ENCODE measurements at places on chromosomes 6 and 20.
A peak's percentile ranks its signal among the peaks of the same experiment; 100 is the strongest.

- no peak for DNase-seq
Measured at GRCh38 chr20:13183005-13183404, 38.1 kb upstream of the ISM1 start.

- DNase-seq = peak; percentile 33
Measured at GRCh38 chr6:38806271-38806670, 91.2 kb downstream of the DNAH8 start.

- no peak for DNase-seq
Measured at GRCh38 chr6:11023032-11023431, 21.1 kb downstream of the ELOVL2 start.

DNA sequence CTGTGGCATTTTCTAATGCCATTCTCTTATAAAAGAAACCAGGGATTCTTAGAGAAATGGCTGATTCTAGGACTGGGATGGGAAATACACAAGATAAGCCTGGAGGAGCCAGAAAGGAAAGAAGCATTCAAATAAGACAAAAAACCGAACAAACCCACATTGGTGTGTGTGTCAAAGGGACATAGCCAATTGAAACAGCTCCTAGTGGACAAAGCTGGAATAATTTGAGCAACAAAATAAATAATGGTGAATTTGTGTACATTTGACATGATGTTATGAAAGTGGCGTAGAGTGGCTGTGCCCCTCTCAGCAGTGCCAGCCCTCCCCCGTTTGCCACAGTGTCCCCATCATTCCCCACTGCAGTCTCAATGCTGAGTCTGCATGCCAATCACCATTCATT, 55.5 kb downstream of the B3GAT2 start:
- DNase-seq = no peak

- no peak for DNase-seq
Measured at GRCh38 chr20:1287306-1287705, 21.2 kb downstream of the SNPH start.

DNA sequence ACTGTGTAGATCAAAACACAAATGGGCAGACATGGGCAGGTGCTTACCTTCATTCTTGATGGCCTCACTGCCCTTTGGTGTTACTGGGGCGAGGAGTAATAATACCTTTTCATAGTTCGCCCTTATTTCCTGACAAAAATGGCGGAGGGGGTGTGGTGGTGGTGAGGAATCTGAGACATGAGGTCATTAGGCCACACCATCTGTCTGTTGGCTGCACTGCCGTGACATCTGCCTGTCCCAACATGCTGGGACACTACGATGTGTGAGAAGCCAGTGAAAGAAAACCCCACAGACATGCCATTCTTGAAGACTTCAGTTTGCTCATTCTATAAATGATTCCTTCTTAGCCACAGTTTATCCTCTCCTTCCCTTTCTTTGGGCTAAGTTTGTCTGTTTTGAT, 13.4 kb upstream of the MAPRE1 start:
- no peak for DNase-seq

DNA sequence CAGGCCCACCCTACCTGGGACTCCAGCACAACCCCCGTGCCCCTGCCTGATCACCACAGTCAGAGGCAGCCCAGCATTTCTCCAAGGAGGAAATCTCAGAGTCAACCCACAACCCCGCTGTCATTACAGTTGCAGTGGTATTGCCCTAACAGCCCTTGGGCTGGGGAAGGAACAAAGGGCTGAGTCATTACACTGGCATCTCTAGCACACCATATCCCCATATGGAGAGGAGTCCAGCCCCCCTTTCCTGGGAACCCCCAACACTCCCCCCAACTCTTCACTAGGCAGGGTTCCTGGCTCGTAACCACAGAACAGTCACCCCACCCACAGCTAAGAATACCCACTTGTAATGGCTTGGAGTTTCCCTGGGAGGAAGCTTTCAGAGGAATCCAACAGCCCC, 149.4 kb upstream of the OGFRL1 start:
- no peak for DNase-seq

DNA sequence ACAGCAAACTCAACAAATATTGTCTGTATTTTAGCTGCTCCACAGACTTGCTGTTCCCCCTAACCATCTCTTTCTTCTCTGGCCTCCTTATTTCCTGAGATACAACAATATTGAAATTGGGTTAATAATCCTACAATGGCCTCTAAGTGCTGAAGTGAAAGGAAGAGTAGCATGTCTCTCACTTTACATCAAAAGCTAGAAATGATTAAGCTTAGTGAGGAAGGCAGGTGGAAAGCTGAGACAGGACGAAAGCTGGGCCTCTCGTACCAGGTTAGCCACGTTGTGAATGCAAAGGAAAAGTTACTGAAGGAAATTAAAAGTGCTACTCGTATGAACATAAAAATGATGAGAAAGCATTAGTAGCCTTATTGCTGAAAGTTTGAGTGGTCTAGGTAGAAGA, 63.8 kb downstream of the ELOVL5 start:
- DNase-seq = no peak

DNA sequence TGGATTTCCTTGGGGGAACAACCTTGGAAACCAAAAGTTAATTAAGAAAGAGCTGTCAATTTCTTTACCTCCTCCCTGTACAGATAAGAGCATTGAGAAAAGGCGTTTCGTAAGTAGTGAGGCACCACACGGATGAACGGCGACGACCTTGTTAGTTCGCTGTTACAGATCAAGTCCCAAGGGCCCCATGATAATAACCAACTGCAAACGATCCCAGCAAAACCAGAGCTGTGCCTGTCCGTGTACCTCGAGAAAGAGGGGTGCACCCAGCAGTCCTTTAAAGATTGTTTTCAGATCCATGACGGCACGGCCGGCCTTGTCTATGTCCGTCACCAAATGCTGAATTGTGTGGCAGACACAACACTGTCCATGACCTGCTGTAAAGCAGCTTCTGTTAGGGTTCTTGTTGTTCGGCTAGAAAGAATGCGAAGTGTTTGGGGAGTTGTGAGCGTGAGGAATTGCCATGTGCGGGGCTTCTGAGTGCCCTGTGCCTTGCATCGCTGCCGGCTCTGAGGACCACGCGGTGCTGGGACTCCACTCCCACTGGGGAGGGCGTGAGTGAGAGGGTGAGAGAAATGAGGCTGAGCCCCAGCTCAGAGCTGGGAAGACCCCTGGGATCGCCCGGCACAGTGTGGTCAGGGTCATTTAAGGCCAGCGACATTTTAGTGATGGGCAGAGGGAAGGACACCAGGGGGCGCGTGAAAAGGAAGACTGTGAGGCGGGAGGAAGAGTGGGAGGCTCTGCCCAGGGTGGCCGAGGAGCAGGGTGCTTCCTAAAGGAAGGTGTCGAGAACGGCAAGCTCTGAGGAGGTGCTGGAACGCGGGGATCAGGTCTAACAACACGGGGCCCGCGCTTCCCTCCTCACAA, 136.8 kb upstream of the RPS6KA2 start:
- DNase-seq = no peak

Data from SHP77 treated with DMSO at 0.1 percent for 48 hours (cell line).